ENCODE measurements at places on chromosomes 7 and 10. TPM values are rescaled to one million over a fixed set of nuclear protein-coding genes. Genes with fewer than 3 reads are reported as not detected.

RTKN2 gene
- total RNA-seq, result 14.1 TPM

HOXA9 gene
- total RNA-seq, result 0.73 TPM

- DNase-seq, result no peak
Observed at GRCh38 chr10:118251791-118252190, 90.3 kb downstream of the FAM204A start.

TNS3 gene
- 126 TPM for total RNA-seq

DNA sequence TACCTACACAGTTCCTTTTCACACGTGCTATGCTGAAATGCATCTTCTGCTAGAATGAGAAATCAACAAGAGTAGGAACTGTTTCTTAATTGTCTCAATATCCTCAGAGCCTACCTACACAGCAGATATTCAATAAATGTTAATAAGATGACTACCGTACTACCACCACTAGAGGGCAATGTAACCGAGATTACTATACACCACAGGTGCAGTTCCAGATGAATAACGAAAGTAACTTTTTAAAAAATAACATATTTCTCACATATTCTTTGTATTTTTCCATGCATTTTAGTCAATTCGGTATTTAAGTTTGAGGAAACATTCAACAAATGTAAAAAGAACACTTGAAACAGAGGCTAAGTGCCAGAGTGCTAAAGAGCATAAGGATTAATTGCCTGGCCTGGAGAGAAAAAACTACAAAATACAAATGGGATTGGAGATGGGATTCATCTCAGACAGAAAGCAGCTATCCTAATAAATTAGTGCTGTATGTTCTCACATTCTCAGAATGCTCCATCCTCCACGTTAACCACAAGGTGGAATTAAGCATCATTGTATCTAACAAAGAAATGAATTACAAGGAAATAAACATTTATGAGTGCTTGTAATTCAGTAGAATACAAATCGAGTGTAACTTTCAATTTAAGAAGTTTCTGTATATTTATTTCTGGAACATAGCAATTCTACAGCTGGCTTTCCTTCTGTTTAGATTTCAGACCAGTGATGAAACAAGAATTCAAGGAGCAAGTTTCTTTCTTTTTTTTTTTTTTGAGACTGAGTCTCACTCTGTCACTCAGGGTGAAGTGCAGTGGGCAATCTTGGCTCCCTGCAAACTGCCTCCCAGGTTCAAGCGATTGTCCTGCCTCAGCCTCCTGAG is 20.3 kb upstream of the HECTD2 start:
- no peak for DNase-seq

NSUN6 gene
- 8.1 TPM for total RNA-seq

ZNF488 gene
- total RNA-seq, result 0.73 TPM

LIPK gene
- total RNA-seq, result not detected

MYH16 gene
- total RNA-seq, result not detected

TMEM229A gene
- 0.17 TPM for total RNA-seq

GNAT3 gene
- not detected for total RNA-seq

BAG3 gene
- 43.1 TPM for total RNA-seq

CRYGN gene
- not detected for total RNA-seq

DNA sequence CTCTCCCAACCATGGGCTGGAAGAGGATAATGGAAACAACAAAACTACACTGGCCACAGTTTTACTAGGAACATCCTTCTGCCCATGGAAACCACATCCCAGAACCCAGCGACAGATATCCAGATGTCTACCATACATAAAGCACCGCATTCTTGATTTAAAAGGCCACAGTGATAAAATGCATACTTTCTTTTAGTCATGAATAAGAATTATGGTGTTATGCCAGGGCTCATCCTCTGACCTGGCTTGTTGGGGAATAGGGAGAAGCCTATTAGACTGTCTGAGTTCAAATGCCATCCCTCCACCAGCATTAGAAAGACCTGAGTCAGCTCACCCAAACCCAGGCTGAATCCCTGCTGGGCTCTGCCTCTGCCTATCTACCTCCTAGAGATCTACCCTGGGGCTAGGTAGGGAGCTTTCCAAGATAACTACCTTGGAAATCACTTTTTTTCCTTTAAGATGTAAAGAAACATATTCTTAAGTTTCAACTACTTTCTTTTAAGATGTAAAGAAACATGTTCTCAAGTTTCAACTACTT is 5.2 kb downstream of the ABCA13 start:
- DNase-seq, result no peak

- DNase-seq, result no peak
Observed at GRCh38 chr10:52316500-52316899, 2.4 kb downstream of the DKK1 start.

DNA sequence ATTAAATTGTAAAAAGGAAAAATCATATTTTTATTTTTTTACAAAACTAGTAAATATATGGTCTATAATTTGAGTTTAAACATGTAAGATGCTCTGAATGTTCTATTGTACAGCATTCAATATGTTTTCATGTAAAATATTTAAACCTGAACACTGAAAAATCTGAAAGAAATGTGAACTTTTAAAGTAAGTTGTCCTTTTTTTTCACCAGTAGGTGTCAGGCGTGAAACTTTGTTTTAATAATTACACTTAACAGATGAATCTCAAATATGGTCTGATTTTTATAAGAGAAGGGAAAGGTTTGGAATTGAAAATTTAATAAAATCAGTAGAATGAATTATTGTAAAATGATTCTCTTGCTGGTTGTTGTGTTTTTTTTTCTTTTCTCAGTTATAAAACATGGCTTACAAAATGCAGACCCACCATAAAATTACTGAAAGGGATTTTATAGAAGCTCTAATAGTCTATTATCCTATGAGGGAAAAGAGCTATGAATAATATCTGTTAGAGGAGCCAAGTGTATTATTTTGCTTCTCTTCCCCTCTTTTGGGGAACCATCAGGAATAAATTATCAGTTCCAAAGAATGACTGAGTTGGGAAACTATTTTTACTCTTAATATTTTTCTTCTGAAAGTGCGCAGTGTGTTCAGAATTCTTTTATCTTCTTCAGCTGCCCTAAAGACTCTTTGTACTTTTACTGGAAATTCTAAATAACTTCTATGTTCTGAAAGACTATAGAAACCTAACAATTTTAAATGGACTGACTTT is 217.7 kb upstream of the FZD1 start:
- DNase-seq, result no peak

- no peak for DNase-seq
Observed at GRCh38 chr7:8022628-8023027, 54.0 kb downstream of the GLCCI1 start.

GRCh38 chr10:11319990-11320602 is 291.4 kb downstream of the USP6NL start:
- no peak for DNase-seq

- DNase-seq, result no peak
Observed at GRCh38 chr7:48112401-48113165, 23.5 kb downstream of the UPP1 start.

GIMAP5 gene
- total RNA-seq, result 9.8 TPM

CALN1 gene
- not detected for total RNA-seq

GRCh38 chr7:107364787-107365186 is 105.1 kb upstream of the GPR22 start:
- DNase-seq, result no peak

DNA sequence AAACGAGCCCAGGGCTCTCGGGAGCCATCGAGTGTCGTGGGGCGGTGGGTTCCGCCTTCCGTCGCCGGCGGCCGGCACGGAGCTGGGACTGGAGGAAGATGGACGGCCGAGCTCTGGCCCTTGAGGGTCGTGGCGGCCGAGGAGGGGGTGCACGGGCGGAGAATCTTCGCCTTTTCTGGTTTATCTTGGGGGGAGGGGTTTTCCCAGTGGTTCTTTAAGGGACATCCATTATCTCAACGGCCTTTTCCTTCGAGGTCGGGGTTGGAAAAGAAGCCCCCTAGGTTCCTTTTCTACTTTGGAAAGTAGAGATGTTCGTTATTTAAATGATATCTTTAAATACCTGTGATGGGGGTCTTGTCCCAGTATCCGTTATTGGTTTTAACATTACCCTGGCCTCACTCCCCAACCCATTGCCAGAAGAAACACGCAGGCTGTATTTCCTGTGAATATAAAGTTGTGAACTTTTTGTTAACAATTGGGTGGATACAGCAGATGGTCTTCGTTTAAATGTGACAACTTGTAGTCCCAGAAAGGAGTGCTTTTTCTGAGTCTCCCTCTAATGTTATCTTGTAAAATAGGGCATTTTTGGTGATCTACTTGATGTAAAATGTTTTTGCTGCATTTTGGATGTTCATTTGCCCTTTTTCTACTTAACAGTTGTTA is 765 bp downstream of the CCAR1 start:
- peak; percentile 30 for DNase-seq

DNA sequence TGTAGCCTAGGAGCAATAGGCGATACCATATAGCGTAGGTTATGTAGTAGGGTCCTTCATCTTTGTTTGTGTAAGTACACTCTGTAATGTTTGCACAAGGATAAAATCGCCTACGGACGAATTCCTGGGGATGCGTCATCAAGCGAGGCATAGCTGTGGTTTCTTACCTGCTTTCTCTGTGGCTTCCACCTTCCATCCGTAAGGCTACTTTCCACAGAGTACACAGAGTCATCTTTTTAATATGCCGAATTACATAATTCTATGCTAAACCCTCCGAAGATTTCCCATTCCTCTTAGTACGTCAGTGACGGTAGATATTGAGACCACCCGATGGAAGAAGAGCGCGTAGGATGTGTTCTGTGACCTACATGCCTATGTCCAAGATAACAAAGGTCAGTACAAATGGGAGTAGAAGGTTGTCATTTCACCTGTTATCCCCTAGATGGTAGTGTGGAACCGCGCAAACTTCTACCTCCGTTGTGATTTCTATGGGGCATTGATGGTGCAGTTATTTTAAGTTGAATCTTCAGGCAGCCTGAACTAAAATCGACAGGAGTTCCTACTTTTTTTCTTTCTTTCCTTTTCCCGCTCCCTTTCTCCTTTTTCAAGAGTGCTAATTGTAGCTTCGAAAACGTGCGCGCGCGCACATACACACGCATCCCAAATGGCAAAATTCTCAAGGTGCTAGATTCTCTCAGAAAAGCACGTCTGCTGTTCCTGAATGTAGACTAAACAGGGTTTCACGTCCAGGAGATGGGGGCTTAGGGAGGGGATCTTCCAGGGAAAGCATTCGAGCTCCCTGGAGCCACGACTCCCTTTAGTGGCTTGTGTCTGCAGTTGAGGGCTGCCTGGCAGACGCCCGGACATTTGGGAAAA is 111.7 kb upstream of the MBL2 start:
- DNase-seq, result peak; percentile 70

DNA sequence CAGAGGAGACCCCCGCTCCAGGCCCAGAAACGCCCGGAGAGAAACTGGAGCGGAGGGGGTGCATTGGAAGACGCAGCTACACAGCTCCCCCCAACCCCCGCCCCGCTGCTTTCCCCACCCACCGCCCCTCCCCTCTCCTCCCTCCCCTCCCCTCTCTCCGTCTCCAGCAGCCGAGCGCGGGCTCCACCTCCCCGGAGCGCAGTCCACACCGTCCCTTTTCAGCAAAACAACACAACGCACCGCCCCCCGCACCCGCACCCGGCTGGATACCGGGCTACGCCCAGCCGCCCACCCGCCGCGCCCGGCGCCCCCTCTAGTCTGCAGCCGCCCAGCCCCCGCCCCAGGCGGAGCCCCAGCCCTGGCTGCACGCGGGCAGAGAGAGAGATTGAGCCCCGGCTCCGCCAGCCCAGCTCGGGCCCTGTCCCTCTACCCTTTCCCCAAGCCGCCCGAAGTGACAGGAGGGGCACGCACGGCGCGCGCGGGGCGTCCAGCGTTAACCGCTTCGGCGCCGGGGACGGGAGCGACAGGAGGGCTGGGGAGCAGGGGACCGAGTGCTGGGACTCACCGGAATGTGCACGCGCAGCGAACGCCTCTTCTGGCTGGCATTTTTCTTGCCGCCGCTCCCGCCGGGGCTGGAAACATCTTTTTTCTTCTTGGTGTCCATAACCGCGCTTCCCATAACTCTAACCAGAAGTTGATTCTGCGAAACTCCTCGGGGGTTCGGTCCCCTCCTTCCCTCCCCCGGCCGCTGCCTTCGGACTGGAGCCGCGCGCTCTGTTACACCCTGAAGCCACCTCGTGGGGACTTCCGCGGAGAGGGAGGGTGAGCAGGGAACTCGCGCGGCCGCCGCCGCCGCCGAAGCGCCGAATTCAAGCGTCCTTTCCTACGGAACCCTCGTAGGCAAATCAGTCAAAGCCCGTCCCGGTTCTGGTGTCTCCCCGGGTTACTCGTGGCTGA is 695 bp downstream of the PRKAG2 start:
- peak; percentile 91 for DNase-seq

CAMK2B gene
- 0.17 TPM for total RNA-seq

DNA sequence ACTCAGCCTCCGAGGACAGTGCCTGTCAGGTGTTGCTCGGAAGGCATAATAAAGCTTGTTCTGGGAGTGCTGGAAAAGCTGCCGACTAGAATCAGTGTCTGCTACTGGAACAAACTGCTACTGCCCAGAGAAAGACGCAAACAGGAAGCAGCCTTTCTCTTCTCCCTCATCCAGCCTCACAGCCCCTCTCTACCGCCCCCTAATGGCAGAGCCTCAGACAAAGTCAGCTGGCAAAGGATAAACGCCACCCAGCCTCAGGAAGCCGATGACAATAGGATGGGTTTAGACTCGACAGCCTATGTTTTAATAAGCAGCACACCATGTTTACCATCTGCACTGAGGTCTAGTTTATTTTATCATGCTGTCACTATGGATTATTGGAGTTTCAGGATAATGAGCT is 169.5 kb upstream of the LYZL1 start:
- DNase-seq, result peak; percentile 48

DNA sequence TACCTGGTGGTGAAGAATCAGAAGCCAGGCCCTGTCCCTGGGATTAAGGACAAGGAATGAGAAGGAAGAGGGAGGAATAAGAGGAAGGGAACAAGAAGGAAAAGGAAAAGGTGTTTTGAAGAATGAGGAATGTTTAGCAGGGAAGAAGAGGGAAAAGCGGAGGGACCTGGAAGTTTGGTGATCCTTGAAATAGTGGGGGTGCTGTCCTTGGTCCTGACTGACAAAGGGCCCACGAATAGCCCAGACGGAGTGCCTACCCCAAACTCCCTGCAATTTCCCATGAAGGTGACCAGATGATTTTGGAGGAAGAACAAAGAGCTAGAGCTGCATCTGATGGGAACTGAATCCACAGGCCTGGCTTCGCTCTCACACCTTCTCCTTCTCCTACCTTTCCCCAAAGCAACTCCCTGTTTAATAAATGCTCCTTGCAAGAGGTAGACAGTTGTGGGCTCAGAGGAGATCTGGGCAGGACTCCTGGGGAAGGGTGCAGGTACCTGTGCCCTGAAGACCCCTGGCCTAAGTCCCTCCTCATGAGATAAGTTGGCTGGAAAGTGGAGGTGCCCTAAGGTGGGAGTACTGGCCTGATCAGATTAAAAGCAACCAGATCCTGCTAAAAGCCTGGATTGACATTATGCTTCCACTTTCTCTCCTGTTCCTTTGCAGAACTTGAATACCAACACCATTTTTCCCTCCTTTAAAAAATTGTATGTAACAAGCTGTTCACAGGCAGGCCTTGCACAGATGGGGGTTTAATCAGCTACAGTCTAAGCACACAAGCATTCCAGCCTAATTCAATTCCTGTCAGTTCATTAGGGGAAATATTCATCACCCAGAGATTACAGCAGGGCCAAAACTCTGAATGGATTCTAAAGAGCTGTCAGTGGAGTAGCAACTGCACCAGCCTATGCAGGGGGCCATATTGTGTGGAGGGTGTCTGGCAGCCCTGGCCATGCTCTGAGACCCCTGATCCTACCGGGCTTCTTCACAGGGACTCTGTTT is 19.4 kb downstream of the KAZALD1 start:
- peak; percentile 46 for DNase-seq

GRCh38 chr10:33141251-33141650 is 183.2 kb upstream of the ITGB1 start:
- DNase-seq, result no peak

- no peak for DNase-seq
Observed at GRCh38 chr7:100887516-100888290, 1.8 kb downstream of the UFSP1 start.

RAPGEF5 gene
- total RNA-seq, result 64.6 TPM
